NCI-H460 (cell line): ENCODE measurements at places on chromosomes 1 and 21.

DNA sequence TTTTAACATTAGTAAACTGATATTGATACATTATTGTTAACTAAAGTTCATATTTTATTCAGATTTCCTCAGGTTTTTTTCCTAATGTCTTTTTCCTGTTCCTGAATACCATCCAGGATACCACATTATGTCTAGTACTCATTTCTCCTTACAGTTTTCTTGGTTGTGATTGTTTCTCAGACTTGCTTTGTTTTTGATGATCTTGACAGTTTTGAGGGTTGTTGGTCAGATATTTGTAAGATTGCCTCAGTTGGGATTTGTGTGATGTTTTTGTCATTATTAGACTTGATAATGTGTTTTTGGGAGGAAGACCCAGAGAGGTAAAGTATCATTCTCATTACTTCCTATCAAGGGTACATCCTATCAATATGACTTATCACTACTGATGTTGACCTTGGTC, 19.5 kb downstream of the EPB41 start:
- no peak for DNase-seq

DNA sequence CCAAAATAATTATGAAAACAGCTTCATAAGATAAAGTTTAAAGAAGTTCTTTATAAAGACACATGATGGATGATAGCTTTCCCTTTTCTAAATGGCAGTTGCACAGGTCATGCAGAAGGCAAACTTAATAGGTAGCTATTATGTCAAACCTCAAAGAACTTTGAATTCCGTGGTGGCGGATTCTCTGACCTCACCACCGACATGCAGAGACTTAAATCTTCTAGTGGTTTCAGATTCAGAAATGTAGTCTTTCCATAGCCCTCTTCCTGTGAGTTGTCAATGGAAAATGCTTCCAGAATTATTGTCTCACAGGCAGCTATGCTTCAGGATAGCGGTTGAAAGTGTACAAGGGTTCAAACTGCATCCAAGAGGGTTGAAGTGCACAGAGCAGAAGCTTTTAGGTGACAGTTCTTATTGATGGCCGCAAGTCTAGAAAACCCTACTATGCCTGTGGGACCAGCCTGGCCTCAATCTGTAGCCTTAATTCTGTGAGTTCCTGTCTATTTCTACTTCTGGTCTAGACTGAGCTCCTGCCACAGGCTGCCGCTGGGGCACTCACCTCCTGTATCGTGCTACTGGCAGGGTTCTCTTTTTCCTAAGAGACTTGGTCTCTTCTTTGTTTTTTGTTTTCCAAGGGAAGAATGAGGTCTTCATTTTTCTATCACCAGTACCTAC, 117.0 kb upstream of the ERRFI1 start:
- DNase-seq = no peak

DNA sequence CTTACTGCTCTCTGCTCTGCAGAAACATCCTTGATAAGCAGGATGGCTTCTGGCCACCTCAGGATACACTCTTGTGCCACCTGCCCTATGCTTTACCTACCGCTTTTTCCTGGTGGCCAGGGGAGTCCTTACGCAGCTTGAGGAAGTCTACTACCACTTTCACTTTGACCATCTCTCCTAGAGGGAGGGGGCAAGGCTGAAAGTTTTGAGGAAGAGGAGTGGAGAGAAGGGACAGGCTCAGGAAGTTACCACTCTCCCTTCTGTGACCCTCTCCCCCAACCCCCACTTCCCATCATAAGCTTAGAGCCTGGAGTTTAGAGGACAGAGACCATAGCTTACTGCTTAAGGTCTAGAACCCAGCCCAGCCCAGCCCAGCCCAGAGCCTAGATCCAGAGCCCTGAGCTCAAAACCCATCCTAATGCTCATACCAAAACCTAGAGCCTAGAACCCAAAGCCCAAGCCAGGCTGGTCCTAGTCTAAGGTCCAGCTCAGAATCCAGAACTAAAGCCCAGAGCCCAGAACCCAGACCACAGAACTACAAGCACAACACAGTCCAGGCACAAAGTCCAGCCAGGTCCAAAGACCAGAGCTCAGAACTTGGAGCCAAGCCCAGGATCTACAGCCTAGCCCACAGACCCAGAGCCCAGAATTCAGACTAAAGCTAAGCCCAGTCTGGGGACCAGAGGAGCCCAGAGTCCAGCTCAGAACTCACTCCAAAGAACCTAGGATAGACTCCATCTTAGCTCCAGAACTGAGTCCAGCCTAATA, 18.0 kb upstream of the MFSD2A start:
- no peak for DNase-seq

DNA sequence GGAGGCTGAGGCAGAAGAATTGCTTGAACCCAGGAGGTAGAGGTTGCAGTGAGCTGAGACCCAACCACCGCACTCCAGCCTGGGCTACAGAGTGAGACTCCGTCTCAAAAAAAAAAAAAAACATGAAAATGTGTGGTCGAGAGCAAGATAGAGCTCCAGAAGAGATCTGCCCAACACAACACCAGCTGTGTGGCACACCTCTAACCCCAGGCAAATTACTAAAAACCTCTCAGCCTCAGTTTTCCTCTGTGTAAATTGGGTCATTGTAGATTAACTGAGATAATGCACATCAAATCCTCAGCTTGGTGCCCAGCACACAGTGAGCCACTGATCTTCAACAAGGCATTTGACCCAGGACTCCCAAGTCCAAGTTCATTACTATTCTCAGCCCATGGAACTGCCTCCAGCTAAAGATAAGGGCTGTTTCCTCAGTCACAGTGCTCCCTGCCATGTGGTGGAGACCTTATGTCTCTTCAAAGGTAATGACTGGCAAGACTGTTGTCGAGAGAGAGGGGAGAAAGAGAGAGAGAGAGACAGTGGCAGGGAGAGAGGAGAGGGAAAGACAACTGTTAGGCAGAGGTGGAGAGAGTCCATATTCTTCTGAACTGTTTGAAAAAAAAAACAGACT, 58.1 kb downstream of the PTP4A2 start:
- DNase-seq = no peak

GRCh38 chr1:12594966-12595756, 22.8 kb downstream of the DHRS3 start:
- no peak for DNase-seq

DNA sequence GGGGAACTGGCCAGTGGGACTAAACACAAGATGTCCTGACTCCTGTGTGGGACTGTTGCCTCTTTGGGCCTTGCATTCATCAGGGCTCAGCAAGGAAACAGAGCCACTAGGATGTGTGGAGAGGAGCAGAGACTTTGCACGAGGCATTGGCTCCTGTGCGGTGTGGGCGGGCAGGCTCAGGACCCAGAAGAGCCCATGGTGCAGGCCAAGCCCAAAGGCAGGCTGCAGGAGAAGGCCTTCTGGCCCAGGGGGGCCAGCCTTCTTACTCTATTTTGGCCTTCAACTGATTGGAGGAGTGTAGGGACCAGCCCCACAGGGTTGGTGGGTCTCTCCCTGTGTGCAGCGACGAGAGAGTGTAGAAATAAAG, 23.5 kb downstream of the LRRC3 start:
- DNase-seq = no peak

GRCh38 chr21:19850157-19850556, 1148.1 kb upstream of the NCAM2 start:
- DNase-seq = no peak

- DNase-seq = no peak
Measured at GRCh38 chr1:30041741-30042437, 681.5 kb downstream of the MATN1 start.

- no peak for DNase-seq
Measured at GRCh38 chr1:150528196-150528595, 12.6 kb downstream of the FALEC start.

- no peak for DNase-seq
Measured at GRCh38 chr1:143584508-143584907, 387.3 kb downstream of the FAM72C start.

- no peak for DNase-seq
Measured at GRCh38 chr21:40208948-40209345, 341.7 kb downstream of the PCP4 start.

GRCh38 chr1:7150724-7151280, 365.5 kb downstream of the CAMTA1 start:
- DNase-seq = no peak

- no peak for DNase-seq
Measured at GRCh38 chr1:4602462-4603294, 51.7 kb upstream of the AJAP1 start.

DNA sequence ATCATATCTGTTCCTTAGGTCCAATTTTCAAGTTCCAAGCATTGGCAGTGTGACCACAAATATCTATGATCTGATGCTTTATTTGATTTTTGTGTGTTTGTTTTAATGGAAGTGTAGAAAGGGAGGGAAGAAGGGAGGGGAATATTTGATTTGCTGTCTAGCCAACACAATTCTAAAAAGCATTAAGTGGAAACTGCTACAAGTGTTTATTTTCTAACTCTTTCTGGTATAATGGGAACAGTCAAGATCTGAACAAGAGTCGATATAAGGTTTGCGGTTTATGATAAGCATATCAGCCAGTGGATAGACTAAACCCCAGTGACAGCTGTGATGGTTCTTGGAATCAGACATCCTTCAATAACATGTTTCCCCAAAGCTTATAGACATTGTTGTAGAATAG, 267.8 kb upstream of the SNX7 start:
- DNase-seq = no peak

DNA sequence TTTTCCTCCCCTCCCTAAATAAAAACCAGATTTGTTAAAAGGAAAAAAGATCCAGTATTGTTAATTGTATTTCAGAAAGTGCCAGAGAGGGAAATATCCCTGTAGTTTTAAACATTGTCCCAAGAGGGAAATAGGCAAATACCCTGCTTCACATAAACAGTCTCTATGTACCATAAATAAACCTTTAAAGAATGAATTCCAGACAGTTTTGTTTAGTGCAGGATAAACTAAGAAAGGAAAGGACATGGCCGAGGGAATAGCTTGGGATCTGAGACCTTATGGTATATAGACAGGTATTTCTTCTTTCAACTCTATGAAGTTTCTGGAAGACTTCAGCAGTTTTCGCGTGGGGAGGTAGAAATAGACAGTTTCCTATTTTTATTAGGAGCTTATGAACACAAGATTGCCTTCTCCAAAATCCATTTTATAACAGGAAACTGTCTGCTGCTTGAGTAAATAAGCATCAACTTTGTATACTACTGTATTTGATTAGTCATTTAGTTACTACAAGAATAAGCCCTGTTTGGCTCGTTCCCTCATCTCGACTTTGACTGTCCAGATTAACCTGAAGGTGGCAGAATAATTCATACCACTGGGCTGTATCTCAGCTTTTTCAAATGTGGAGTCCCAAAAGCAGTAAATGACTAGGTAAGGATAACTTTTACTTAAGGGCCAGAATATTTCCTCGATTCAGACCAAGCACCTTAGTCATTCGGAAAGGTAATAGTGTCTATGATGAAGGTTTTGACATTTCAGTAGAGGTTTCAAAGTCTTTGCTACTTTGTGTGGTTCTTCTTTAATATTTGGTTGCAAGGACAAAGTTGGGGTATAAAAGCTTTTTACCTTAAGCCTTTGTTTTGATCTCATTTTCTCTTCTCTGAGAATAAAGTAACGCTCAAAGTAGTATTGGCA, 177.5 kb downstream of the VPS13D start:
- peak; percentile 25 for DNase-seq

- no peak for DNase-seq
Measured at GRCh38 chr1:182754087-182754486, 35.5 kb upstream of the NPL start.

DNA sequence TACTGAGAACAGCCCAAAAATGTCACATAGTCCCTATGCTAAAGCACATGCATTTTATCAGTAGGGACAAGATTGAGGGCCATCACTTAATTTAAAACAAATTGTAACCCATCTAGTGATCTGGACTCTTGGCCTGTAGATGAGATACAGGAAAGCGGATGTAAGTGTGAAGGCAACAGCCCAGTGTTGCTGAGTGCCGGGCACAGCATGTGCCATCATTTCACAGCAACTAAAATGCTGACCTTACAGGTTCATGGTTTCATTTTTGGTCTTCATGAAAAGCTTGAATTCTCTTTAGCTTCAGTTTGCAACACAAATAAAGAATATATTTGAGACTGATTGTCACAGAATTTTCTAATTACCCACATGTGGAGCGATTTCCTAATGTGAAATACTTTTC, 5.8 kb downstream of the COG2 start:
- DNase-seq = no peak

DNA sequence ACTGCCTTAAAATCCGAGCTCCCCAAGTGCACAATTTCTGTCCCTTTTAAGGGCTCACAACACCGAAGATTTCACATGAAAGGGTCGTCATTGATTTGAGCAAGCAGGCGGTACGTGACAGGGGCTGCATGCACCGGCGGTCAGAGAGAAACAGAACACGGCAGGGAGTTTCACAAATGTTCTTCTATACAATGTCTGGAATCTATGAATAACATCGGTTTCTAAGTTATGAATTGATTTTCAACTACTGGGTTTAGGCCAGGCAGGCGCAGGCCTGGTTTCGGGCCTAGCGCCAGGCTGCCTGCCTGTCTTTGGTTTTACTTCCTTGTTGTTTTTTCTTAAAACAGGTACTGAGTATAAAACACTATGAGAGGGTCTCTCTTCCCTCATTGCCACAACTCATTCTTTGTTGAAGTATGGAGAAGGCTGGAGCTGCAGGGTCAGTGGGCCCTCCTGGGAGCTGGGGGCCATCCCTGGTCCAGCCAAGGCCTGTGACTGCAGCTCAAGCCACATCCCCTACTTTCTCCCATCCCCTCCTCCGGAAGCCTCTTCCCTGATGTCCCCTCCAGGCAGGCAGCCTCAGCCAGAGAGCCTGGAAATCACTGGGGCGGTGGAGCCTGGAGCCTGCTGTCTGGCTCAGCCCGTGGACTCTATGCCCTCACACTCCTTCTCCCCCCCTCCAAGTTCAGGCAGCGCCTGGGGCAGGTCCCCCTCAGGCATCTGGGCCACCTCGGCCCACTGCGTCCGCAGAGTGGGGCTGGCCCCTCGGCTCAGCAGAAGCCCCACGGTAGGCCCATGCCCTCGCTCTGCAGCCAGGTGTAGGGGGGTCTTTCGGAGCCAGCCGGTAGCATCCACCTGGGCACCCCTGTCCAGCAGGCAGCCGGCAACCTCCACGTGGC, 2.4 kb downstream of the ANKRD65 start:
- no peak for DNase-seq

DNA sequence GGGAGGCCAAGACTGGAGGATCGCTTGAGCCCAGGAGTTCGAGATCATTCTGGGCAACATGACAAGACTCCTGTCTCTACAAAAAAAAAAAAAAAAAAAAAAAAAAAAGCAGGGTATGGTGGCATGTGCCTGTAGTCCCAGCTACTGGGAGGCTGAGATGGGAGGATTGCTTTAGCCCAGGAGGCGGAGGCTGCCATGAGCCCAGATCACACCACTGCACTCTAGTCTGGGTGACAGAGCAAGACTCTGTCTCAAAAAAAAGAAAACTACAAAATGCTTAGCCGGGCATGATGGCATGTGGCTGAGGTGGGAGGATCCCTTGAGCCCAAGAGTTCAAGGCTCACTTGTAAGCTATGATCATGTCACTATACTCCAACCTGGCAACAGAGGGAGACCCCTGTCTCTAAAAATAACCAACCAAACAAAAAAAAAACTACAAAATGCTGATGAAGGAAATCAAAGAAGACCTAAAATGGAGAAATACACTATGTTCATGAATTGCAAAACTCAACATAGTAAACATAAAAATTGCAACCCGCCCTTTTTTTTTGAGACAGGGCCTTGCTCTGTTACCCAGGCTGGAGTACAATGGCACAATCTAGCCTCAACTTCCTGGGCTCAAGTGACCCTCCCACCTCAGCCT, 20.4 kb downstream of the SHISAL2A start:
- DNase-seq = no peak

GRCh38 chr1:87963556-87963955, 634.9 kb downstream of the LMO4 start:
- no peak for DNase-seq

GRCh38 chr1:19547814-19548213, 62.5 kb upstream of the CAPZB start:
- DNase-seq = no peak
